Activated T-cell treated with anti-CD3 and anti-CD28 coated beads for 4 hours (primary cell): ENCODE measurements at places on chromosomes 6 and 20.

- DNase-seq = no peak
These were observed 40.6 kb downstream of the DOK5 start for GRCh38 chr20:54515793-54516628.

- DNase-seq = no peak
These were observed 47.3 kb downstream of the LY86 start for GRCh38 chr6:6635869-6636268.

DNA sequence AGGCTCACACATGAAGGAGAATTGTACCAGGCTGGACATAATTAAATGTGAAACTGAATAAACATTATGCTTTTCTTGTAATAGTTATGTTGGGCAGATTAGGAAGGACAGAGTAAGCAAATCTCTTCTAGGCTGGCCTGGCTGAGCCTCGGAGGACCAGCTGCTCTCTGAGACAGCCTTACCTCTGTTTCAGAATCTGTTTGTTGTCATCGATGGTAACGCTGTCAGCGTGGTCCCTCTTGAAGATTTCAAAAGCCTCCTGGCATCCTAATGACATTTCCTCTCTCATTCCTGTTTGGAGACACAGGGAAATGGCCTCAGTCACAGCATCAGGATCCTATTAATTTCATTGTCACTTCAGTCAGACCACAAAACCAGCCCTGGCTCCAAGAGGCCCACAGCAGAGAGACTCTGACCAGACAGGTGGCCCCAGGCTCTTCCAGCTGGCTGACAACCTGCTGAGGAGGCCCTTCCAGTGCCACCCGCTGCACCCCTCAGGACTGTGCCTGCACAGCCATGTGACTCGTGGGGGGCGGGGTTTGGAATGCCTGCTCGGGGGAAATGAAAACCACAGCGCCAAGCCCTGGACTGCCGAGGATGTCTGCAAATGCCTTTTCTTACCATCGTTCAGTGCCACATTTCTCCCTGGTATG is 108.5 kb upstream of the KCNK16 start:
- DNase-seq = no peak

GRCh38 chr6:15376900-15377487 is 131.1 kb downstream of the JARID2 start:
- no peak for DNase-seq

GRCh38 chr6:11263291-11263775 is 30.9 kb upstream of the NEDD9 start:
- no peak for DNase-seq
